GM06990 (cell line): ENCODE measurements at places on chromosomes 3 and 15.

DNA sequence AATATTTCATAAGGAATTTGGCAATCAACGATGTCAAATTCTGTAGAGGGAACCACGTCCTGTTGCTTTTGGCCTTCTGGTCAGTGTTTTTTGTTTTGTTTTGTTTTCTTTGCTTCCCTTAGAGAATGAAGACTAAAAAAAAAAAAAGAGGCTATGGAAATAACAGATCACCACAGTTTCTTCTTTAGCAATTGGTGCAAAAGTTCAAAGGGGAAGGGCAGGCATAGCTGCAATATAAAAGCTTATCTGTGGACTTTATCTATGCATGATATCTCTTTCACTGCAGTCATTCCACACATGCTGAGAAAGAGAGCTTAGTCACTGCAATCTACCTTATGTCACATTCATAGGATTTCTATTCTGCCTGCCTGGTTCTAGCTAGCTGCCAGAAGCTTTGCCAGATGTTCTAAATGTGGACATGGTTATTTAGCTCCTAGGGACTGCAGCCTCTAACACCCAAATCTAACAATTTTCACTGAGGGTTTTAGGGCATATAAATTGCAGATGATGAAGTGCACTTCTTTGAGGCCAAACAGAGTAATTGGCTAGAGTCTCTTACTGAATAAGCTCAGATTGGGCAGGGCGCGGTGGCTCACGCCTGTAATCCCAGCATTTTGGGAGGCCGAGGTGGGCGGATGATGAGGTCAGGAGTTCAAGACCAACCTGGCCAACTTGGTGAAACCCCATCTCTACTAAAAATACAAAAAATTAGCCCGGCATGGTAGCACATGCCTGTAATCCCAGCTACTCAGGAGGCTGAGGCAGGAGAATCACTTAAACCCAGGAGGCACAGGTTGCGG is 637.2 kb downstream of the NTRK3 start:
- no peak for DNase-seq

- DNase-seq: no peak
Observed at GRCh38 chr3:126274735-126275619, 82.2 kb downstream of the KLF15 start.

GRCh38 chr3:182729903-182730674 is 63.2 kb upstream of the ATP11B start:
- peak; percentile 63 for DNase-seq

DNA sequence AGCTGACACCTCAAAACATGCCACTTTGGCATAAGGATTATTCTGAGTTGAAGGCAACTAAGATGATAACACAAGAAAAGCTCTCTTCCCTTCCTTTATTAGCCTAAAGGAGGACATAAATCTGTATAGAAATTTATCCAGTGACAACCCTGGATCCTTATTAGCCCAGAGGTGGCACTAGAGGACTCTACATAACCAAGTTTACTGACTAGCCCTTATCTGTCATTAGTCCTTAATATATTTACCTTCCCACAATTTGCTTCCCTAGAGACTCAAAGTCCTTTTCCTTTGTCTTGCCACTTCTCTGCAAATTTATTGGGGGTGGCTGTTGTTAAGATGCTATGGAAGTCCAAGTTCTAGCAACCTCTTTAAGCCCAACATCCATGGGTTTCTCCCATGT is 26.7 kb downstream of the CEP70 start:
- no peak for DNase-seq

- DNase-seq: no peak
Observed at GRCh38 chr15:77731067-77731466, 98.4 kb upstream of the LINGO1 start.

DNA sequence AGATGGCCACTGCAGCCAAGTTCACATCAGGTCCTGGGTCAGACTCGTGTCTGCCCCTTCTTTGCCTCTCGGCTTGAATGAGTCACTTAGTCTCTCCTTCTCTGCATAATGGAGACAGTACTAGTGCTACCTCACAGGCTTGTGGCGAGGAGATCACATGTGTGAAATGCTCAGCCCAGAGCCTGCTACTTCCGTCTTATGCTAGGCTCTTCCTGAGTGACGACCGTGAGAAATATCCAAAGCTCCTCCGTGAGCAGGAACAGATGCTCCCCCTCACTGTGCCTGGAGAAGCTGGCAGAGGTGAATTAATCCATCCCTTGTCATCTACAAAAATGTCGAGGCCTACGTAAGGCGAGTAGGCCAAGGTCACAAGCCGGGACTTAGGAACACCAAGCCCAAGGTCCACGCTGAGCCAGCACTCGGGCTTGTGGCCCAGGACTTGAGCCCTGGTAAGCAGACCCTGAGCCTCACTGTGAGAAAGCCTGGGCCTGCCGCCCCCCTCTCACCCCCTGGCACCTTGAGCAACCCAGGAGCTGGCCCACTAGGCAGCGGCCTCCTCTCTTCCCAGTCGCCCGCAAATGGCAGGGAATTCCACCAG is 17.9 kb downstream of the PAK6 start:
- no peak for DNase-seq

DNA sequence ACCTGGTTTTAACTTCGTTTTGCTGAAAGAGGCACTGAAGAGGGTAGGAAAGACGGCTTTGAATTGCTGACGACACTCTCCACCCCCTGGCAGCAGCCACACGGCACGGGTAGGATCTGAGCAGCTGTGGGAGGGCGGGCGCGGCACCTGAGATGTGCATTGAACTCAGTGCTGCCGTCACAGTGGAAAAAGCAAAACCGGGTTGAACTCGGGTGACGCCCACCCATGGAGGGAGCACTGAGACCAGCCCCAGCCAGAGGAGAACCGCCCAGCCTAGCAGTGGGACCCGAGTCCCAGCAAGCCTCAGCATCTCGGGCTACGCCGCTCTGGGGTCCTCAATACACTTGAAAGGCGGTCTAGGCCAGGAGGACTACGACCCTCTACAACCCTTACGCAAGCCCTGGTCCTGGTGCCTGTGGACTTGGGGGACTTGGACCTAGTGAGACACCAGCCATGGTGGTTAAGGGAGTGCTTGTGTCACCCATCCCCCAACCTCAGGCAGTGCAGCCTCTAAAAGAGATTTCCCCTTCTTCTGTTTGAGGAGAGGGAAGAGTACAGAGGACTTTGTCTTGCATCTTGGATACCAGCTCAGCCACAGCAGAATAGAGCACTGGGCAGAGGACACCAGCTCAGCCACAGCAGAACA is 50.0 kb upstream of the RPL35A start:
- DNase-seq: no peak

DNA sequence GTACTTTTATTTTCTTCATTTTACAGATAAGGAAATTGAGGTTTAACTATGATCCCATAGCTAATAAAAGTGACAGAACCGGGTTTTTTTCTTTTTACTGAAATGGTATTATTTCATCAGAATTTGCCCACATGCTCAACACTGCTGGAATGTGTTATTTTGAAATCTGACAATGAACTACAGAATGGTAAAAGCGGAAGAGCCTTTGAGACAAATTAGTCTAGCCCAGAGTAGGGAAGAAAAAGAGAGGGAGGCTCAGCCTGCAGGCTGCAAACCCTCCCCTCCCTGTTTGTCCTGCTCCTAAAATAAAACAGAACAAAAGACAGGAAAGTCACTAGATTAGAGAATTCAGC is 100.3 kb upstream of the LIPC start:
- DNase-seq: no peak

GRCh38 chr15:40360015-40360414 is 2.0 kb downstream of the DISP2 start:
- DNase-seq: no peak

- peak; percentile 34 for DNase-seq
Observed at GRCh38 chr15:34335176-34336032, 2.2 kb downstream of the SLC12A6 start.

DNA sequence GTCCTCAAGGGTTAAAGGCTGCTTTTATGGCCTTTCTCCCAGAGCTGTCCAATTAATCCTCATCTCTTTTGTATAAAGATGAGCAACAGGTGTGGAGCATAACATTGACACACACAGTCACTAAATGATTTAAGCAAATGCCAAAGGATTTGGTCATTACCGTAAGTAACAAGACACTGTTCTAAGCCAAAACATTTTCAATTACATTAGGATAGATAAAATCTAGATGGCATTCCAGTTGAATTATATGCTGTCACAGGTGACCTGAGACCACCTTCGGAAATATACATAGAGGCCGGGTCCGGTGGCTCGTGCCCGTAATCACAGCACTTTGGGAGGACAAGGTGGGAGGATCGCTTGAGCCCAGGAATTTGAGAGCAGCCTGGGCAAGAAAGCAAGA is 105.3 kb upstream of the UBE3A start:
- DNase-seq: no peak

GRCh38 chr3:185552358-185552877 is at the start of gene LIPH:
Gene LIPH (minus strand): TSS chr3:185552588. CDS start chr3:185552471, 117 bp downstream.
- DNase-seq: no peak

GRCh38 chr3:121552379-121552778 is 6.6 kb upstream of the POLQ start:
- no peak for DNase-seq

DNA sequence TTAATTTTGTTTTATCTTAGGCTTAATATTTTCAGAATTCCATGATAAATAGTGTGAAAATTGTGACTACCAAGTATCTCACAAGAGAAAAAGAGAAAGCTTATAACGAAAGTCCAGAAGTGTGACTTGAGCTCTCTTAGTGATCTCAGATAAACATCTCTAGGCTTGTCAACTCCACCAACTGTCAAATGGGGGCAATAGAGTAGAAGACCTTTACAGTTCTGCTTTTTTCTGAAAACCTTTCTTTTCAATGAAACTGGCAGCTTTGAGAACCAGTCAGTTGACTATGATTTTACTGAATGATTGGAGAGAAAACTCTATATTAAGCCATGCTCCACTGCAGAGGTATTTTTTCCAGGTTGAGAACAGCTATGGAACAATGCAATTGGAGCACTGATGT is 119.2 kb upstream of the TP63 start:
- no peak for DNase-seq

- DNase-seq: no peak
Observed at GRCh38 chr3:42541079-42541478, 38.6 kb downstream of the VIPR1 start.

GRCh38 chr3:38958026-38958720 is 93.6 kb downstream of the SCN11A start:
- DNase-seq: no peak

DNA sequence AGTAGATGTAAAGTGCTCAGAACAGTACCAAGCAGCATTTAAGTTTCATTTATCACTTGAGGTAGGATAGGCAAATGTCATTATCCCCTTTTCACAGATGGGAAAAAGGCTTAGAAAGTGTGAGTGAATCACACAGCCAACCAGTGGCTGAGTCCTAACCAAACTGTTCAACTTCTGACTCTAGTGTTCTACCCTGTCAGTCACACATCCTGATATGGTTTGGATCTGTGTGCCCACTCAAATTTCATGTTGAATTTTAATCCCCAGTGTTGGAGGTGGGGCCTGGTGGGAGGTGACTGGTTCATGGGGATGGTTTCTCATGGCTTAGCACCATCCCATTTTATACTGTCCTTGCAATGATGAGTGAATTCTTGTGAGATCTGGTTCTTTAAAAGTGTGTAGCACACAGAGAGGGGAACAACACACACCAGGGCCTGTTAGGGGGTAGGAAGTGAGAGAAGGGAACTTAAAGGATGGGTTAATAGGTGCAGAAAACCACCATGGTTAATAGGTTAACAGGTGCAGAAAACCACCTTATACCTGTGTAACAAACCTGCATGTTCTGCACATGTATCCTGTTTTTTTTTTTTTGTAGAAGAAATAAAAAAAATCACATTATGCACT is 304.7 kb downstream of the SUCLG2 start:
- peak; percentile 24 for DNase-seq

DNA sequence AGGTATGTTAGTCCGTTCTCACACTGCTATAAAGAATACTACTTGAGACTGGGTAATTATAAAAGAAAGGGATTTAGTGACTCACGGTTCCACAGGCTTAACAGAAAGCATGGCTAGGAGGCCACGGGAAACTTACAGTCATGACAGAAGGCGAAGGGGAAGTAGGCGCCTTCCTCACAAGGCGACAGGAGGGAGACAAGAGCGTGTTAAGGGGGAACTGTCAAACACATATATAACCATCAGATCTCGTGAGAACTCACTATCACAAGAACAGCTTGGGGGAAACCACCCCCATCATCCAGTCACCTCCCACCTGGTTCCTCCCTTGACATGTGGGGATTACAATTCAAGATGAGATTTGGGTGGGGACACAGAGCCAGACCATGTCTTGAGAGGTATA is 30.4 kb downstream of the SPRED1 start:
- no peak for DNase-seq

DNA sequence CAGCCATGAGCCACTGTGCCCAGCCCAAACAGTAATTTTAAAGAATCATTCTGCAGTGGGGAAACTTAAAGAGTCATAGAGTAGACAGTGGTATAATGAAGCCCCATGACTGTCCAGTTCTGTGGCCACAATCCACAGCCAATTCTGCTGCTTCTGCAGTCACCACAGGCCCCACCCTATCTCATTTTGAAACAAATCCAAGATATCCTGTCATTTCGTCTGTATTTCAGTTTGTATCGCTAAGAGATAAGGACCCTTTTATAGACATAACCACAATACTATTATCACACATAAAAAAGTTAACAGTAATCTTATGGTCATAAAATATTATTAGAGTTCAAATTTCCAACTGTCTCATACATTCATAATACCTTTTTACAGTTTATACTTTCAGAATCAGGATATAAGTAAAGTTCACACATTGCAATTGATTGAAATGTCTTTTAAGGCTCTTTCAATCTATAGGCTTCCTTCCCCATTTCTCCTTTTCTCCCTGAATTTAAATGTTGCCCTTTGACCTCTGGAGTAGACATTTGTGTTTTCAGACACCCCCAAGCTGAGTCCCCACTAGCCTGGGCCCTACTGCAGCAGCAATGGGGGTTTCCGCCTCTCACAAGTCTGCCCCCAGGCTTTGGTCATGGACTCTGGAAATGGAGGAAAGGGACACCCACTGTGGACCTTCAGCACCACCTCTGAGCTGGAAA is 4.2 kb upstream of the NUP210 start:
- no peak for DNase-seq

GRCh38 chr3:9168241-9168741 is 81.2 kb downstream of the SRGAP3 start:
- DNase-seq: peak; percentile 71

GRCh38 chr15:66039117-66039871 is 170.0 kb downstream of the RAB11A start:
- DNase-seq: no peak

GRCh38 chr3:41320953-41321641 is 121.8 kb downstream of the CTNNB1 start:
- DNase-seq: no peak

- DNase-seq: no peak
Observed at GRCh38 chr3:9248522-9249271, 749 bp downstream of the SRGAP3 start.
